ENCODE measurements at places on chromosomes 16 and 17.
A peak's percentile ranks its signal among the peaks of the same experiment; 100 is the strongest.

GRCh38 chr16:13296206-13296605, 394.8 kb downstream of the SHISA9 start:
- no peak for DNase-seq

GRCh38 chr17:57109393-57110151, 24.5 kb downstream of the AKAP1 start:
- DNase-seq = no peak

DNA sequence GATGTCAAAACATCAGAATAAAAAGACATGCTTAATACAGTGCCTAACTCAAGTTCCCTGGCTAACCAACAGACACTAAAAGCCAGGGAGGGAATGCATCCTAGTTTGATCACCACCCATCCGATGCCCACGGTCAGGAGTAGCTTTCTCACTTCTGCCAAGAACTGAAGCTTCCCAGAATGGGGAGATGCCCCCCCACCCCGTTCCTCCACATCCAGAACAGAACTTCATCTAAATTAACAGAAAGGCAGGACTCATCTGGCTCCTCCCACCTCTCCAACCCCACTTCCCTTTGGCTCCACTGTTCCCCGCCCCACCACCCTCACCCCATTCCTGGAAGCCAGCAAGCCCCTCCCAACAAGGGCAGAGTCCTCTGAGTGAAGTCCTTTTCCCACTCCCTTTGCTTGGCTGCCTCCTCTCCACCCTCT, 33.7 kb downstream of the GDE1 start:
- DNase-seq = no peak

DNA sequence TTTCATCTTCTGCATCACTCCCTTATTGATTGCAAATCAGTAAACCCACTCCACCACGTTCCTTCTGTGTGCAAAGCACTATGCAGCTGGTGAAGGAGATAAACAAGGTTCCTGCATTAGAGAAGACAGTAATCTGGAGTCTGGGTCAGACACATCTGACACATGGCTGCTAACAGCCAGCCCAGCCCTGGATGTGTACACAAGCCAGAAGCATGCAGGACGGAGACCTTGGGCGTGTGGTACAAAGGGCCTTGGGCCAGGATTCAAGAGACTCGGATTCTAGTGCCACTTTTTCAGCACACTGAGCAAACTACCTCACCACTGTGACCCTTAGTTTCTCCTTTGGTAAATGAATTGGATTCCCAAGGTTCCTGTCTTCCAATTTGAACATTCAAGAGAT, 86.6 kb upstream of the DNAH9 start:
- DNase-seq = no peak

DNA sequence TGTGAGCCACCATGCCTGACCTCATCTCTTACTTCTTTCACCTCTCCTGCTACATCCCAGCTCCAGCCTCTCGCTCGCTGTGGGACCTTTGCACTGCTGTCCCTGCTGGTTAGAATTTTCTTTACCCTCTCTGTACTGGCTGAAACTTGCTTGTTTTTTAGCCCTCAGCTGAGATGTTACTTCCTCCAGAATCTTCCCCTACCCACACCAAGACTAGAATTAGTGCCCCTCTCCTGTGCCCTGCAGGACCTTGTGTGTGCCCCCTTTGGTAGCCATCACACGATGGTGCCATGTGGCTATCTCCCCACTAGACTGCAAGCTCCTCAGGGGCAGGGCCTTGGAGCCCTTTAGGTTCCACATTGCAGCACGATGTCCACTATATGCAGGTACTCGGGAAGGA, 84.1 kb downstream of the AIPL1 start:
- DNase-seq = no peak

DNA sequence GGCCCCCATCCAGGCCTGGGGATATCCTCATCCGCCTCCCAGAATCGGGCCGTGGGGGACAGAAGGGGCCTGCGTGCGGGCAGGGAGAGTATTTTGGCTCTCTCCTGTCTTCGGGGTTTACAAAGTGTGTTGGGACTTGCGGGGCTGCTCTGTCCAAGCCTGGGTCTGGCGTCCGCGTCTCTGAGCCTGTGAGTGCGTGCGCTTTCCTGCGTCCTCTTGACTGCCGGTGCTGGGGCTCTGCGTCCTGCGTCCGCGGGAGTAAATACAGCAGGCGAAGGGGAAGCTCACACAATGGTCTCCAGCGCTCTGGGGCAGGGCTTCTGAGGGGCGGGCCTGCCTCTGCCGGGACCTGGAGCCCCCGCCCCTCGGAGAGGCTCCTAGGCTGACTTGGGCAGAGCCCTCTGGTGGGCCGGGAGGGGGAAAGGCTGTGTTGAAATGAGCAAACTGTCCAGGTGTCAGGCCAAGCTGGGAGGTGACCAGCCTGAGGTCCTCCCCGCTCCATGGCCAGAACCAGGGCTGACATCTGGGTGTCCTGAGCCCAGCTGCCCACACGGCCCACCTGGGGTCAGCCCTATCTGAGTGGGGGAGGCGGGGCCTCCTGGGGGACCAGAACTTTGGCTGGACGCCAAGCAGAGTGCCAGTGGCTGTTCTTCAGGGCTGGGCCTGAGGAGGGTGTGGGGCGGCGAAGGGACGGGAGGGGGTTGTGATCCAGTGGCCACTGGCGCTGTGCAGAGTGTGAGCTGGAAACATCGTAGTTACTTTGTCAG, 233.6 kb downstream of the SEC14L1 start:
- DNase-seq = peak; percentile 31

All from stimulated activated CD8-positive, alpha-beta memory T cell treated with anti-CD3 and anti-CD28 coated beads, Interleukin-4, amount 100 ng/mL, for 1 hour (primary cell).